ENCODE measurements at places on chromosomes 4 and X.

- DNase-seq, result no peak
Observed at GRCh38 chr4:38415682-38416081, 248.3 kb upstream of the KLF3 start.

DNA sequence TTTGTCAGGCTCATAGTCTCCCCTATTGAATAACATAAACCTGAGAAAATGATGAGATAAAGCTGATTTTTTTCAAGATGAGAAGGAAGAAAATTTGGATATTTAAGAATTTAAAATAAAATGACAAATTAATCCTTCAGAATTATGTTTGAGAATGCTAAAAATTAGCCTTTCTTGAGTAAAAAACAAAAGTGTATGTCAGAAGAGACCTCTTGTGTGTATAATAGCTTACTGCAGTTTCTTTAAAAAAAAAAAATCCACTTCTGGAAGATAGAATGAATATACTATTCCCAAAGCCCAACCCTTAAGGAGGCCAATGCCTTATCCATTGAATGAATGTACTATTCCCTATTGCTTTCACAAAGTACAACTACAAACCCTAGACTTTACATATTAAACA lies 281.8 kb downstream of the RAPGEF2 start:
- no peak for DNase-seq

GRCh38 chrX:151081016-151081415 lies 95.4 kb upstream of the GPR50 start:
- peak; percentile 63 for DNase-seq

DNA sequence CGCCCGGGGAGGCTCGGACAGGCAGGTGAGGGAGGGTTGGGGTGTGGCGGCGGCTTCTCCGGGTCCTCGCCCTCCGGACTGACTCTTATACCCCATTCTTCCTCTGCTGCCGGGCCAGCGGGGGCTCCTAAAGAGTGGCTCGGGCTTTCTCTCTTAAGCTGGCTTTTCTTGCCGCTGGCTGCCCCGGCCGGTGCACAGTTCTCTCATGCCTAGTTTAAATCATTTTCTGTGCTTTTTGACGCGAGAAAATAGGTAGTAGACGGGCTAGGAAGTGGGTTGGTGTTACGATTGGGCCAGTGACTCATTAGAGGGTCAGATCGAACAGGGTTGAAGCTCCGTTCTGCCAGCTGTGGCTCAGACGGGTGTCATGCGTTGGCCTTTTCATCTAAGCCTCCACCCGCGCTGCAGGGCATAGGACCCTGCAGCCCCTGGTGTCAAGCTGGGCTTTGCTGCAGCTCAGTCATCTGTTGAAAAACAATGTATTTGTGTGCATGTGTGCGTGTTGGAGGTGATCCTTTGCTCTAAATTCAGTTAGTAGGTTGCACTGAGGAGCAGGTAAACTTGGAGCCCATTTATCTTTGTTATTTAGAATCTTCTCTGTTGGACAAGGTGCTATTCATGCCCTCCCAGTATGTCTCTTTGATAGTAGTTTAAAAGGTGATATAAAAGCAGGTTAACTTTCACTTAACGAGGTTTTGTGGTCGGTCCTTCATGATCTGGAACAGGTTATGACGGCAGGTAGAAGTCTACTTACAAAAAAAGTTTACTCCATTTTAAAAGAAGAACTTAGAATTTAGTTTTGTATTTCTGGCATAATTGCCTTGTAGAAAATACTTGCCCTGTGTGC lies 802 bp downstream of the BMP2K start:
- peak; percentile 82 for DNase-seq

DNA sequence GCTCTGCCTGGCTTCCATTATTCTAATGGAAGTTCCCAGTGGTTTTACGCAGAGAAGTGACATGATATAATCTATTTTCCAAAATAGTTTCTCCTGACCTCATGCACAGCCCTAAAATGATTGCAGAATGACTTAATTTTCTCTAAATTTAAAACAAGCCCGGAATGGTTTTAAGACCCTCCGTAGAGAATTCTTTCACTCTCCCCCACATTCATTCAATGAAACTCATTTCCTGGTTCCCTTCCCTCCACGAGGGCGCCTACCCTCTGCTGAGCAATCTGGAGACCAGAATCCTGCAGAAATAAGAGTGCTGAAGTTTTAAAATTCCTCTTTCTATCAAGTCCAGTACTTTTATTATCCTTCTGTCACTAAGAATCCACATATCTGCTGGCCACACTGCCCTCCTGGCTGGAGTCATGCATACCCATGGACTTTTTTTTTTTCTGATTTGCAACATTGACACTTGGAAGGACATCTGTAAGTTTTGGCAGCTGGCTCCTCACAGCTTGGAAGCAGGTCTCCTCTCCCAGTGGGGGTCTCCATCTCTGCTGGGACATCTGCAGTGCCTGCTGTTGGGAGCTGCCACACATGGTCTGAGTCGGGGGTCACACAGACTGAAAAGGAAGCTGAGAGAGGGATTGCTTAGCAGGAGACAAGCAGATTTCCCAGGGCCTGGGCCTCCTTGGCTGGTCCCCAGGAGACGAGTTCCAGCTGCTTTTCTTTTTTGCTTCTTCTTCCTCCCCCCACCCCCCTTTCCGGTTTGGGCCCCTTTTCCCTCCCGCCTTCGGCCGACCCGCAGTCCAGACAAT lies 86.1 kb downstream of the SOWAHB start:
- DNase-seq, result no peak

GRCh38 chr4:139368998-139369397 lies 66.7 kb upstream of the NDUFC1 start:
- no peak for DNase-seq

DNA sequence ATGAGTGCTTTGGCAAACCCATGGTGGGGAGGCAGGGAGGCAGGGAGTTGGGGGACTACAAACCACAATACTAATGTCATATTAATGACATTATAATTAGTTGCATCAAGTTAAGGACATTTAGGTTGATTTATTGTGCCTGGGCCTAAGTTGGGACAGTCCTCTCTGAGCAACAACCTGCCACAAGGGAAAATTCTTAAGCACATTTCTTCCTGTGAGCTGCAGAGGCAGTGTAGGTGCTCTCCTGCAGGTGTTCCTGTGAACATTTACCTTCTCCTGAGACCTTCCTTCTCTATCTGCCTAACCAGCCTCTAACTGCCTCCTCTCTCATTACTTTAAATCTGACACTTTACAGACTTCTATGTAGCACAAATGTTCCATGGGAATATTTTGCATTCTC lies 1830.0 kb upstream of the AGA start:
- no peak for DNase-seq

GRCh38 chrX:8374041-8374825 lies 90.4 kb upstream of the VCX3B start:
- no peak for DNase-seq

- no peak for DNase-seq
Observed at GRCh38 chr4:70515367-70516250, 2.8 kb upstream of the AMTN start.

DNA sequence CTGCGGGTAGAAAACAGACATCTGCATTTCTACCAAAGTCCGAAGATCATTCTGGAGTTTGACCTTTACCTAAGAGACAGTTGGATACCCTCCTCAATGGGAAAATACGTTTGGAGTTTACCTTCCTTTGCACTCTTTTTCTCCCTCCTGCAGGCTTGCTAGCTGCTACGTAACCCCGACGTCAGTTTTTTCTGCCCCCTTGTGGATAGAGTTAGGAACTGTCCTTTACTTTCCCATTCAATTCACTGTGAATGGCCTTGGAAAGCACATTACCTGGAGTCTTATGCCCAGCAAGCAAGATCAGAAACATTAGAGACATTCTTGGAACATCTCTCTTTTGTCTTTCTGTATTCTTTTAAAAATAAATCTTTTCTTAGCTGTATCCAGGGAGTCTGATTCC lies 250.7 kb downstream of the NAP1L3 start:
- peak; percentile 64 for DNase-seq

DNA sequence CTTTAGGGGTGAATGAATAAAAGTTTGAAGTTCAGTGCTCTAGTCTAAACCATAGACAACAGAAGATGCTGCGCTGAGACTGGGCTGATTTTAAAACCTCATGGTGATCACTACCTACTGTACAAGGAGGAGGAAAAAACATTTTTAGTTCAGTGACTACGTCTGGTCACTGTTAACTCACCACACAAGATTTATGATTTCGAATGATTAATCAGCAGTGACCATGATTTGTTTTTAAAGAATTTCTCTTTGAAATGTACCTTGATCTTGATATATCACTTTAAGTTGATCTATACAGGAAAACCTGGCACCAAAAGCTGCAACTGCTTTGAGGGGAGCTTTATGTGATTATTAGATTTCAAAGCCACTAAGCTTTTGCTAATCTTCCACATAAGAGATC lies 286.3 kb downstream of the PDGFC start:
- DNase-seq, result no peak

DNA sequence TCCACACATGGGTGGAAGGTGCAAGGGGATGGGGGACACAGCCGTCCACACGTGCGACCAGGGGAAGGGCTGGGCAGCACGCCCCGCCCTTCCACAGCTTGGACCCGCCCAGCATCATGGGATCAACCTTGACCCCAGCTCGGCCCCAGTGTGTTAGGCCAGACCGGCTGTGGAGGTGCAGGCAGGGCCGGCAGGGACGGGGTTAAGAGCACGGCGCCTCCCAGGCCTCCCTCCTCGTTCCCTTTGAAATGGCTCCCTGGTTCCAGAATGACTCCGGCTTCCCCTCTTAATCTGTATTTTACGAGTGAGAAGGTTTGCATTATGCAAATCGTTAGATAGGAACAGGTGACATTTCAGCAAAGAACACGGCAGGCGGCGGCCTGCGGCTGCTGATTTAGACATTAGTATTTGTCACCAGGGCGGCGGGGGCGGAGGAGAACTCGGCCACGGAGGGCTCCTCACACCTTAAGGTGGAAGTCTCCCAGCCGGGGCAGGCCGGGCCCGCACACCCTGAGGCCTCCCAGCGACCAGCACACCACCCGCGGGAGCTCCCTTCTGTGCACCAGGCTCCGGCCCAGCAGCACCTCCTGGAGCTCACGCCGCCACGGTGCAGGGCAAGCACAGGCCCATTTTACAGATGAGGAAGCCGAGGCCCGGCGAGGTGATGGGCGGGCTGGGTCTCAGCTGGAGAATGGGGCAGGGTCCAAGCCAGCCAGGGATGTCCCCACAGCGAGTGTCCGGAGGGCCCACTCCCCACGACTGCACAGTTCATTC lies 116.1 kb downstream of the FAM53A start:
- no peak for DNase-seq

DNA sequence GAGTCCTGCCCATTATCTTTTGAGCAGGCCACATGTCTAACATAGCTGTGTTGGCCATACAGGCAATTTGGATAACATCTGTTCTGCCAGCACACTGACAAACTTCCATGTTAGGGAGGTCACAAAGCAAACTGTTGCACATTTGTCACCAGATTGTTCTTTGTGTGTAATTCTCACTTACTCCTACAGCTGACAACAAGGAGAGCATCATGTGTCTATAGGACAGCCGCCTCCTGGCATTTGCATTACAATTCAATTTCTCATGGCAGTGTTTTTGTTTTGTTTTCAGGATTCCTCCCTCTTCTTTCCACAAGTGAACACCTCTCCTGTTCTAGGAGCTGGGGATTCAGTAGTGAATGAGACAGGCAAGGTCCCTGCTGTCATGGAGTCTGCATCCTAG lies 94.3 kb upstream of the LEF1 start:
- DNase-seq, result peak; percentile 5

GRCh38 chrX:99909946-99910345 lies 500.1 kb downstream of the PCDH19 start:
- no peak for DNase-seq

DNA sequence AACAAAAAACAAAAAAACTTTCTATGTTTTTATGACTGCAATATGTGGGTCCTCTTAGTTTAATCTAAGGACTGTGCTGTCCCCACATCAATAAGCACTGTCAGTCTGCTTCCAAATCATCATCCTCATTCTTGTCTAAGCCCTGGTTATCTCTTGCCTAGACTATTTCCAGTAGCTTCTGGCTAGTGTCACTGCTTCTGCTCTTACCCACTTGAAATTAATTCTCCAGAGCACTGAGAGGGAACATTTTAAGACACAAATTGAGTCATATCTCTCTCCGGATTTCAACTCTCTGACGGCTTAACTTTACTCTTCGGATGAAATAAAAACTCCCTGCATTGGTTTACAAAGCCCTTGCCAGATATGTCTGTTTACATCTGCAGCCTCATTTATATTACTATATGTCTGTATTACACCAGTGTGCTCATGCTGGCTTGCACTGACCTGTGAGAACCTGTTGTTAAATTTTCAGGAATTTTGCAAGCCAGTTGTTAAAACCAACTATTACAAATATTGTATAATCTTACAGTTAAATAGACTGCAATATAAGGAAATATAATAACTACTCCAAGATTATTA lies 345.9 kb downstream of the ADGRL3 start:
- DNase-seq, result no peak

- DNase-seq, result peak; percentile 10
Observed at GRCh38 chrX:46673620-46674359, 85.1 kb downstream of the SLC9A7 start.

GRCh38 chr4:82373816-82374625 lies at the start of gene HNRNPD:
TSS of gene HNRNPD (minus strand) at chr4:82373991. CDS start at chr4:82373678, 313 bp downstream.
- peak; percentile 100 for DNase-seq

DNA sequence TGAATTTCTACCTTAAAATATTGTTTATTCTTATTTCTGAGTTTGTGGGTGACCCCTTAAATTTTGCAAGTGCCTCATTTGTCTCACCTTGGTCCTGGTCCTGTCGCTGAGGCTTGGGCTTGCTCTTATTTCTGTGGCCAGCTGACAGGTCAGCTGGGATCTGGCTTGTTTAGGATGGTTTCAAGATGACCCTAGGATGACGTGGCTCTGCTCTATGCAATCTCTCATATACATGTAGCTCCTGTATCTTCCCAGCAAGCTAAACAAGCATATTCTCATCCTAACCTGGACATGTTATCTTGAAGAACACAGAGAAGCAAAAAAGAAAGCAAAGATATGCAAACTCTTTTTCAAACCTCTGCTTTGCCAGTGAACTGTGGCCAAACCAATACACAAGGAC lies 158.4 kb downstream of the BANK1 start:
- no peak for DNase-seq

- no peak for DNase-seq
Observed at GRCh38 chrX:40832723-40833122, 97.4 kb upstream of the MED14 start.

GRCh38 chr4:16289897-16290554 lies 63.8 kb upstream of the TAPT1 start:
- no peak for DNase-seq

DNA sequence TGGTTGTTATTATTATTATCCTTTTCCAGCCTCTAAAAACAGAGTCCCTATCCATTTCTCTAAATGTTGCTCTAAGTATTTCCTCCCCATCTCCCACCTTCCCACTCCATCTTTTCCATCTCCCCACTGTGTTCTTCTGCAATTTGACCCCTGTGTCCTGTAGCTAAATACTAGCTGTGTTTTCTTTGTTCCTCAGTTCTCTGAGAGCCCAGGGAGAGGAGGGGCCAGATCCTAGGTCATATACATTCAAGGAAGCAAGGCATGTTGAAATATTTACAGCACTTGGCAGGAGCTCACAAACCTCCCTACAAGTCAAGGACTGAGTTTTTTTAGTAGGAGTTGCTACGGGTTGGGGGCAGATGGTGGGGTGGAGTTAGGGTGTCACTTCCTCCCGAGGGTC lies 10.5 kb downstream of the SLC16A2 start:
- DNase-seq, result peak; percentile 16

- no peak for DNase-seq
Observed at GRCh38 chr4:137529432-137529831, 2.9 kb downstream of the PCDH18 start.

Data from ELF-1 (cell line).